ENCODE measurements at places on chromosomes 7 and 10. TPM values are rescaled to one million over a fixed set of nuclear protein-coding genes. Genes with fewer than 3 reads are reported as not detected.

DNA sequence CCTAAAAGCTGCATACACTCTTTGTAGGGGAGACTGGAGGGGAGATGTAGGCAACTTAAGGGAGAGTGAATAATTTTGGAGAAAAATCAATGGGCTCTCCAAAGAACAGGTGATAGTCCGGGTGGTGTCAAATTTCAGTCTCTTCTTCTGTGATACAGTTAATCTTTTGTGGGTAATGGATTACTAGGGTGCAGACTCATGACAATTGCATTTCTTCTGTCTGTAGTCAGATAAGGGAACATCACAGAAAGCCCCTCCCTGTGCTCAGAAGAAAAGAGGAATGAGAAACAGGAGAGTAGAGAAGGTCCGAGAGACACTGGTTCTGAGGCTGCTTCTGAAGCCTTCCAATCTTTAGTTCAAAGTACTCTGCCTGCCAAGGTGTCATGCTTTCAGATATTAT lies 1140.7 kb upstream of the LRRN3 start:
- H3K27me3 ChIP-seq, result no peaks in the 10 kb centered on the region
- H3K4me3 ChIP-seq, result no peak overlapping the region
- no peak overlapping the region for H3K27ac ChIP-seq
- no peaks in the 10 kb centered on the region for H3K4me1 ChIP-seq

DYNC1I1 gene
- not detected for total RNA-seq

GRCh38 chr7:36723951-36724664 lies at the start of gene AOAH:
AOAH (minus strand) TSS chr7:36724494; CDS start chr7:36724148, 346 bp downstream.
- H3K27me3 ChIP-seq, result no peaks in the 10 kb centered on the region
- peak; percentile 82 for DNase-seq
- peaks cover 72% of the 10 kb centered on the region for H3K4me1 ChIP-seq
- peak within 1 kb of the TSS; percentile 37 for H3K27ac ChIP-seq
- H3K4me3 ChIP-seq, result peak within 1 kb of the TSS; percentile 34
- H3K36me3 ChIP-seq, result no peaks in the 10 kb centered on the region

- no peak for DNase-seq
- H3K4me3 ChIP-seq, result no peak overlapping the region
- no peak overlapping the region for H3K27ac ChIP-seq
- no peaks in the 10 kb centered on the region for H3K27me3 ChIP-seq
These were observed 23.0 kb downstream of the DBF4 start for GRCh38 chr7:87899255-87899654.

DNA sequence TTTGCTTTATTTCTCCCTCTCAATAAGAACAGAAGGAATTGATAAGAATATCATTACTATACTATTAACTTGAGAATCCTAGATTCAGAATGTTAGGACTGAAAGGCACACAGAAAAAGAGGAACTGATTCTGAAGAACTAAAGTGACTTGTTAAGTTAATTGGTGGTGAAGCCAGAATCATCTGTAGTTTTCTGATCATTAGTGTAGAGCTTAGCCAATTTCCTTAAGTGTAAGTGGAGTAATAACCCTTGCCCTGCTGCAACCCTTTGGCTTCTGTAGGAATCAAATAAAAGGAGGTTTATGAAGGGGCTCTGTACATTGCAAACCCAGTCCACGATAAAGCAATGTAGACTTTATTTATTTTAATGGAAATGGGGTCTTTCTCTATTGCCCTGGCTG lies 1186.0 kb downstream of the SORCS3 start:
- no peaks in the 10 kb centered on the region for H3K4me1 ChIP-seq
- no peak overlapping the region for H3K27ac ChIP-seq
- H3K4me3 ChIP-seq, result no peak overlapping the region

GPR85 gene
- not detected for total RNA-seq

- no peak overlapping the region for H3K27ac ChIP-seq
- no peak overlapping the region for H3K4me3 ChIP-seq
- DNase-seq, result no peak
- no peaks in the 10 kb centered on the region for H3K4me1 ChIP-seq
- H3K27me3 ChIP-seq, result no peaks in the 10 kb centered on the region
These were observed 162.0 kb downstream of the IQUB start for GRCh38 chr7:123372368-123372767.

DNA sequence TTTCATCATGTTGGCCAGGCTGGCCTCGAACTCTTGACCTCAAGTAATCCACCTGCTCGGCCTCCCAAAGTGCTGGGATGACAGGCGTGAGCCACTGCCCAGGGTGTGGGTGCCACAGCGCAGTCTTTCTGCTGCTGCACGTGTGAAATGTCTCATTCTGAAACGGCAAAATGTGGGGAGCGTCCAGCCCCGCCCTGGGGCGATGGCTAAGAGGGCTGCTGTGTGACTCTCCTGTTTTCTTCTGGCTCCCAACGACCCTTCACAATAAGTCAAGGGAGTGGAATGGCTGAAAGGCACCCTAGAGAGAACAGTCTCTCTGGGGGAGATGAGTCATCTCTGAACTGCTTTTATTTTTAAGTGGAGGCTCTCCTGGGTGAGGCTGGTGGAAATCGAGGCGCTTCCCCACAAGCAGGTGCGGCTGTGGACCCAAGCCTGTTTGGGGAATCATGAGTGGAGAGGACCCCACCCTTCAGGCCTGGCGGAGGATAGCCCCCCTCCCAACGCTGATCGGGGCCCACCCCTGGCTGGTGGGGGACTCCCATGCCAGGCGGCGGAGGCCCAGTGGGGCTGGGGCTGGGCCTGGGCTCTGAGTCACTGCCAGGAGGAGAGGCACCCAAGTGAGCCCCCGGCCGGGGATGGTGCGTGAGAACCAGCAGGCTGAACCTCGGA lies 18.0 kb downstream of the ADAP1 start:
- H3K27me3 ChIP-seq, result no peaks in the 10 kb centered on the region
- no peak overlapping the region for H3K4me3 ChIP-seq
- no peak overlapping the region for H3K27ac ChIP-seq
- H3K36me3 ChIP-seq, result no peaks in the 10 kb centered on the region
- no peak for DNase-seq

CCDC172 gene
- not detected for total RNA-seq

C10orf105 gene
- total RNA-seq, result 0.11 TPM

GRCh38 chr7:32890010-32890792 lies 1.4 kb downstream of the KBTBD2 start:
- peaks cover 64% of the 10 kb centered on the region for H3K4me1 ChIP-seq
- no peaks in the 10 kb centered on the region for H3K27me3 ChIP-seq
- H3K27ac ChIP-seq, result peak overlapping the region; percentile 96
- no peaks in the 10 kb centered on the region for H3K36me3 ChIP-seq

GRCh38 chr7:128879939-128880746 lies 17.5 kb downstream of the ATP6V1F start:
- DNase-seq, result no peak
- H3K27ac ChIP-seq, result no peak overlapping the region
- H3K4me3 ChIP-seq, result no peak overlapping the region
- no peaks in the 10 kb centered on the region for H3K36me3 ChIP-seq
- H3K4me1 ChIP-seq, result peaks cover 3% of the 10 kb centered on the region
- no peaks in the 10 kb centered on the region for H3K27me3 ChIP-seq

- H3K4me3 ChIP-seq, result no peak overlapping the region
- H3K27ac ChIP-seq, result no peak overlapping the region
- H3K36me3 ChIP-seq, result no peaks in the 10 kb centered on the region
- no peaks in the 10 kb centered on the region for H3K27me3 ChIP-seq
These were observed 66.4 kb downstream of the NHLRC2 start for GRCh38 chr10:113920875-113921274.

ANXA8 gene
- total RNA-seq, result not detected

DNA sequence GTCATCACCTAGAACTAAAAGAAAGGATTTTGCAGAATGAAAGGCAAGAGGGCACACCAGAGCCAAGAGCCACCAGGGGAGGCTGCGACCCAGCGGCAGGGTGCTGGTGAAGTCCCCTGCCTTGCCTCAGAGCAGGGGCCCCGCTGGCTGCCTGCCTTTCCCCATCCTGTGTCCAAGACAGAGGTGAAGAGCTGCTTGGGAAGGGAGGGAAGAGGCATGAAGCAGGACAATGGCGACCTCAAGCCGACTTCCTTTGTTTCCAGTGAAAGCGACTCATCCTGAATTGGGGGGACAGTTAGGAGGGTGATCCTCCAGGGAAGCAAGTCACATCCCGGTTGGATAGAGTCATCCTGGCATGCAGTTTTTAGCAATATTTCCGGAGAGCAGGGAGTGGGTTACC lies 255.5 kb upstream of the YAE1 start:
- no peak overlapping the region for H3K4me3 ChIP-seq
- no peak for DNase-seq
- H3K4me1 ChIP-seq, result no peaks in the 10 kb centered on the region
- no peaks in the 10 kb centered on the region for H3K27me3 ChIP-seq
- H3K36me3 ChIP-seq, result no peaks in the 10 kb centered on the region

SPDYE6 gene
- total RNA-seq, result not detected

GRCh38 chr7:43750016-43750887 lies 8.2 kb upstream of the BLVRA start:
- no peaks in the 10 kb centered on the region for H3K4me1 ChIP-seq
- DNase-seq, result no peak
- no peaks in the 10 kb centered on the region for H3K36me3 ChIP-seq
- no peak overlapping the region for H3K27ac ChIP-seq
- H3K27me3 ChIP-seq, result no peaks in the 10 kb centered on the region

GRCh38 chr10:93267521-93267920 lies 193.8 kb downstream of the CYP26A1 start:
- no peak overlapping the region for H3K4me3 ChIP-seq
- H3K27me3 ChIP-seq, result no peaks in the 10 kb centered on the region
- H3K27ac ChIP-seq, result no peak overlapping the region
- no peaks in the 10 kb centered on the region for H3K36me3 ChIP-seq
- no peak for DNase-seq
- H3K4me1 ChIP-seq, result no peaks in the 10 kb centered on the region

PTPRE gene
- 24.4 TPM for total RNA-seq

DNA sequence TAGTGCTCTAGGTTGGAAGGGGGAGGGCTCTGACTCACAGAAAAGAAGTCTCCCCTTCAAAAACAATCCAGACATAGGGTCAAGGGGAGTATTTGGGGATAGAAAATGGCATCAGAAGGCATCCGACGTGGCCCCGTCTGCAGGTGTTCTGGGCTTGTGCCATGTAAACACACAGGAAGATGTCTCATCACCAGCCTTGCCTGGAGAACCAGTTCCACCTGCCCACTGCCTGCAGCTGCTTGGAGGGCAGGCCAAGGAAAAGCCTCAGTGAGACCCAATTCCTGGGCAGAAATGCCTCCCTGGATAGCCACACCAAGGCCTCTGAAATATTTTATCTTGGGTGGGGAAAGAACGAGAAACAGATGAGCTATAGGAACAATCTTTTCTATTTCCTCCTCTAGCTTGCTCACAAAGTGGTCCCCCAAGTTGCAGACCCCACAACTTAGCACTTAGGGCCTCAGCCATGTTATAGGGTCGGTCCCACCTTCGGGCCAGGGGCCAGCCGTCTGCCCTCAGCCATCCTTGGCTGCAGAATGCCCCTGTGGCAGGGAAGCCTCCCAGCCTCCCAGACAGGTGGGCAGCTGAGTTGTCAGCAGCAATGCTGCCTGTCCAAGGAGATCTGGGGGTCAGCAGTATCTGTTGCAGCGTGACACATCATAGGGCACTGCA lies 54.3 kb upstream of the ECHDC3 start:
- H3K4me1 ChIP-seq, result peaks cover 36% of the 10 kb centered on the region
- no peaks in the 10 kb centered on the region for H3K36me3 ChIP-seq
- no peak for DNase-seq

GRCh38 chr10:105274556-105275070 lies 633.5 kb downstream of the SORCS3 start:
- no peaks in the 10 kb centered on the region for H3K27me3 ChIP-seq
- DNase-seq, result no peak
- no peak overlapping the region for H3K27ac ChIP-seq
- no peaks in the 10 kb centered on the region for H3K36me3 ChIP-seq

UNCX gene
- not detected for total RNA-seq

OR2F1 gene
- total RNA-seq, result not detected

SRRM3 gene
- total RNA-seq, result not detected

GRCh38 chr10:68550747-68551411 lies 9.3 kb upstream of the TET1 start:
- no peak overlapping the region for H3K4me3 ChIP-seq
- no peaks in the 10 kb centered on the region for H3K4me1 ChIP-seq

DNA sequence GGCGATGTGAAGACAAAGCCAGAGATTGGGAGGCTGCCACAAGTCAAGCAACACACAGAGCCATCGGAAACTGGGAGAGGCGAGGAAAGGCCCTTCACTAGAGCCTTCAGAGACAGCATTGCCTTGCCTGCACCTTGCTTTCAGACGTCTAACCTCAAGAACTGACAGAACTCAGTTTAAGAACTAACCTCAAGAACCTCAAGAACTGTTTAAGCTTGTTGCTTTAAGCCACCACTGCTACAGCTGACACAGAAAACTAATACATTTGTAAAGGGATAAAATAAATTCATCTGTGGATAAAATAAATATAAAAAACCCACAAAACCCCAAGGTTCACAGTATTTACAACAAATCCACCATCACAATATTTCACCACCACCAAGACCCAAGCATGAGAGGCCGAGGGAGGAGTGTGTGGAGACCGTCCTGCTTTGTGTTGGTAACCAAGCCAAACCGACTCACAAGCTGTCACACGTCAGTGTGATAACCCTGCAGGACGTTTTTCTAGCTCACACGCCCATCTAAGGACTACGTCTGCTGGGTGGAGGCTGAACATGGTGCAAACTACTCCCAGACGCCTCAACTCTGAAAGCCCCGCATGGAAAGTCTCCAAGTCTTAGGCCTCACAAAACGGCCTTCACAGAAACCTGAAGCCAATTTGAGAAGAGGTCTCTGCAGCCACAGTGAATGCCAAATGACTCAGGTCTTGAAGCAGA lies 116.8 kb downstream of the ABLIM1 start:
- H3K36me3 ChIP-seq, result no peaks in the 10 kb centered on the region
- DNase-seq, result peak; percentile 86
- H3K4me1 ChIP-seq, result peaks cover 97% of the 10 kb centered on the region
- H3K4me3 ChIP-seq, result no peak overlapping the region
- no peaks in the 10 kb centered on the region for H3K27me3 ChIP-seq
- H3K27ac ChIP-seq, result peak overlapping the region; percentile 74

GRCh38 chr10:100535715-100536353 lies at the start of gene HIF1AN:
HIF1AN (plus strand) TSS chr10:100535943; CDS start chr10:100535959, 16 bp downstream.
- DNase-seq, result peak; percentile 92
- H3K4me1 ChIP-seq, result peaks cover 34% of the 10 kb centered on the region
- H3K36me3 ChIP-seq, result peaks cover 15% of the 10 kb centered on the region
- H3K27me3 ChIP-seq, result no peaks in the 10 kb centered on the region
- H3K27ac ChIP-seq, result peak within 1 kb of the TSS; percentile 77
- H3K4me3 ChIP-seq, result peak within 1 kb of the TSS; percentile 69

DNA sequence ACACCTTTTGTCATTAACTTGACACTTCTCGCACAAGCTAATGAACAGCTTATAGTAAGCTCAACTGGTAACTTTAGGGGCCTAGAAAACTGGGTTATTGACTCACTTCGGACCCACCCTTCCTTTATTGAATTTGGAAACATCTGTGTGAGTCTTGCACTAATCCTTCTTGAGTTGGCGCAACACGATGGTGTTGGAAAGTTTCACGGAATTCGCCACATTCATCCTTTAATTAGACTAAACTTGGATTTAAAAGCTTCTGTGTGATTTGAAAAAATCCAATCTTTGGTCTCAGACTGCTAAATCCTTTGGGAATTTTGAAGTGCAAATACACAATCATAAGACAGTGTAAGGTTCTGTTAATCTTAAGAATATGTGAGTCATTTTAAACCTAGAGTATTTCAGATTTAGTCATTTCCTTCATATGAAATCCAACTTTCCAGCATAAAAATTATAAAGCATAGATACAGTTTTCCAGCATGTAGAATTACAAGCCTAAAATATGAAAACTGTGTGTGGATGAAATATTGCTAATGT lies 15.1 kb downstream of the FZD8 start:
- H3K27ac ChIP-seq, result no peak overlapping the region
- no peak overlapping the region for H3K4me3 ChIP-seq
- DNase-seq, result no peak
- no peaks in the 10 kb centered on the region for H3K36me3 ChIP-seq
- no peaks in the 10 kb centered on the region for H3K27me3 ChIP-seq

C7orf25 gene
- total RNA-seq, result 8.8 TPM

- no peak overlapping the region for H3K27ac ChIP-seq
- no peak overlapping the region for H3K4me3 ChIP-seq
- H3K36me3 ChIP-seq, result no peaks in the 10 kb centered on the region
- no peaks in the 10 kb centered on the region for H3K27me3 ChIP-seq
- DNase-seq, result no peak
These were observed 93.4 kb downstream of the SLC39A12 start for GRCh38 chr10:18044976-18045720.
